H9 (cell line): ENCODE measurements at places on chromosomes 11 and 22. TPM values are rescaled to one million over a fixed set of nuclear protein-coding genes. Genes with fewer than 3 reads are reported as not detected.

TRIM22 gene
- 78.6 and 79.9 TPM in 2 replicates for total RNA-seq

GRCh38 chr11:92473736-92474135 is 249.1 kb downstream of the FAT3 start:
- no peak for DNase-seq
- no peak overlapping the region for H3K4me3 ChIP-seq
- H3K36me3 ChIP-seq = no peaks in the 10 kb centered on the region
- H3K4me1 ChIP-seq = no peaks in the 10 kb centered on the region

CHADL gene
- total RNA-seq = 1.3 and 1.6 TPM in 2 replicates

BUD13 gene
- 29.3 and 30.0 TPM in 2 replicates for total RNA-seq

DNAJB7 gene
- not detected in 2 replicates for total RNA-seq

- no peaks in the 10 kb centered on the region for H3K4me1 ChIP-seq
- no peak overlapping the region for H3K27ac ChIP-seq
- H3K4me3 ChIP-seq = no peak overlapping the region
- DNase-seq = no peak
Measured at GRCh38 chr22:17655289-17655688, 16.7 kb downstream of the BCL2L13 start.

DNA sequence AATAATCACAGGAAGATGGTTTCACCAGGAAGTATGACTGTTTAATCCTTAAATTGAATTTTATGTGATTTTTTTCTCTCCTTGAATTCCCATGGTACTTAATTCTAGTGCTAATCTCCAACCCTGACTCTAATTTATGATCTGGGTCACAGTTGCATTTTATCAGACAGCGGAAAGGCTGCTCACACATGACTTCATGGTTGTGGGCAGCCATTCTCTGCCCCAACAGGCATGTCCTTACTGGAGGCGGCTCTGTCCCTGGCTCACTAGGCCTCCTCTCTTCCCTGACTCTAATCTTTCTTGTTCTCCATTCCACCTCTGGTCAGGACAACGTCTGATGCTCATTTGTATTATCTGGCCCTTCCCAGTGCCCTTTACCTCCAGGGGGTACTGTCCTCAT is 184.4 kb downstream of the CHST1 start:
- H3K4me3 ChIP-seq = no peak overlapping the region
- no peak for DNase-seq
- H3K4me1 ChIP-seq = 0 out of 2 replicates have a peak, but pooled peaks cover 3% of the 10 kb centered on the region
- no peak overlapping the region for H3K27ac ChIP-seq

RIC8A gene
- total RNA-seq = 94.9 and 98.1 TPM in 2 replicates

GRCh38 chr11:117684731-117685130 is 112.3 kb downstream of the DSCAML1 start:
- H3K4me1 ChIP-seq = peaks cover 8% of the 10 kb centered on the region; the same call in 1 of the 2 replicates
- no peak for DNase-seq
- H3K27me3 ChIP-seq = no peaks in the 10 kb centered on the region
- no peak overlapping the region for H3K27ac ChIP-seq
- H3K4me3 ChIP-seq = no peak overlapping the region; the same call in 2 of the 3 replicates

SCGB1D2 gene
- total RNA-seq = not detected in 2 replicates

- no peak overlapping the region for H3K27ac ChIP-seq
- H3K4me3 ChIP-seq = no peak overlapping the region
- no peaks in the 10 kb centered on the region for H3K27me3 ChIP-seq
- no peaks in the 10 kb centered on the region for H3K36me3 ChIP-seq
Measured at GRCh38 chr11:106121570-106122320, 44.3 kb downstream of the AASDHPPT start.

GRCh38 chr11:93494357-93494756 is 48.8 kb downstream of the SMCO4 start:
- H3K4me3 ChIP-seq = no peak overlapping the region
- H3K27ac ChIP-seq = no peak overlapping the region
- no peak for DNase-seq
- H3K27me3 ChIP-seq = no peaks in the 10 kb centered on the region

DNA sequence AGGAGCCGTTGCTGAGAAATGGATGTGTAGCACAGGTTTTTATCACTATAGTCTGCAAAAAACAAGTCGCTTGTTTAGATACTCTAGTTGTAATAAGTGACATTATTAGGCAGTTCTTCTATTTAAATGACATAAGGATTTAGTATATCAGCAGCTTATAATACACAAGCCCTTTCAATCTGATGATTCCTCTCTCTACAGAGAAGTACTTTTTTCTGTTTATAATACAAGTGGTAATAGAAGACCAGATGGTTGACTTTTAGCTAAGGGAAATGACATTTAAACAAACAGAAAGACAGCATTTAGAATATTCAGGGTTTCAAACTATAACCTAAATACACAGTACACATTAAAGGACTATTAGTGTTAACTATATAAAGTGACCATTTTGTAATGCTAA is 60.4 kb downstream of the IMMP1L start:
- H3K4me1 ChIP-seq = no peaks in the 10 kb centered on the region
- H3K4me3 ChIP-seq = no peak overlapping the region
- no peak overlapping the region for H3K27ac ChIP-seq
- no peak for DNase-seq

DNA sequence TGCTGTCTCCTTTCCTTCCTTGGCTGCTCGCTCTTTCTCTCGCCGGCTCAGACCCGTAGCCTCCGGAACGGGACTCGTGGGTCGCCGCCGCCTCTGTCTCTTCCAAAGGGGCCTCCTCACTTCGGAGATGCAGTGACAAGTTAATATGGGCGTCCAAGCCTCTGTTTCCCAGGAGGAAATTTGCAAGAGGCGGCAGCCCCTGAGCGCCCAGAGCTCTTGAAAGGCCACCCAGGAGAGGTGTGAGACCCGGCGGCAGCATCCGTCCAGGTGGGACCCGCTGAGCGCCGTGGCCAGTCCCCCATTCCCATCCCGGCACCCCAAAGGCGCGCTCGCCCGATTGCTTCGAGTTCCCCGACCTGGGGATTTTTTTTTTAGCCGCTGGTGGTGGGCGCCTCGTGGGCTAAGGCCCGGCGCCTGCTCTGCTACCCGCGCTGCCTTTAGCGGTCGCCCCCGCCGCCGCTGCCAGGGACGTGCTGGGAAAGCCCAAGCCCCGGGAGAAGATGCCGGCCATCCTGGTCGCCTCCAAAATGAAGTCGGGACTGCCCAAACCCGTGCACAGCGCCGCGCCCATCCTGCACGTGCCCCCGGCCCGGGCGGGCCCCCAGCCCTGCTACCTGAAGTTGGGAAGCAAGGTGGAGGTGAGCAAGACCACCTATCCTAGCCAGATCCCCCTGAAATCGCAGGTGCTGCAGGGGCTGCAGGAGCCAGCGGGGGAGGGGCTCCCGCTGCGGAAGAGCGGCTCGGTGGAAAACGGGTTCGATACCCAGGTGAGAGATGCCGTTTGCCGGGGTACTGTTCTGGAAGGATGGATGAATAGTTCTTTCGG is 772 bp downstream of the NAV2 start:
- no peaks in the 10 kb centered on the region for H3K4me1 ChIP-seq
- H3K36me3 ChIP-seq = no peaks in the 10 kb centered on the region
- DNase-seq = peak; percentile 33
- H3K27me3 ChIP-seq = peaks cover 28% of the 10 kb centered on the region; the same call in 1 of the 2 replicates

DNA sequence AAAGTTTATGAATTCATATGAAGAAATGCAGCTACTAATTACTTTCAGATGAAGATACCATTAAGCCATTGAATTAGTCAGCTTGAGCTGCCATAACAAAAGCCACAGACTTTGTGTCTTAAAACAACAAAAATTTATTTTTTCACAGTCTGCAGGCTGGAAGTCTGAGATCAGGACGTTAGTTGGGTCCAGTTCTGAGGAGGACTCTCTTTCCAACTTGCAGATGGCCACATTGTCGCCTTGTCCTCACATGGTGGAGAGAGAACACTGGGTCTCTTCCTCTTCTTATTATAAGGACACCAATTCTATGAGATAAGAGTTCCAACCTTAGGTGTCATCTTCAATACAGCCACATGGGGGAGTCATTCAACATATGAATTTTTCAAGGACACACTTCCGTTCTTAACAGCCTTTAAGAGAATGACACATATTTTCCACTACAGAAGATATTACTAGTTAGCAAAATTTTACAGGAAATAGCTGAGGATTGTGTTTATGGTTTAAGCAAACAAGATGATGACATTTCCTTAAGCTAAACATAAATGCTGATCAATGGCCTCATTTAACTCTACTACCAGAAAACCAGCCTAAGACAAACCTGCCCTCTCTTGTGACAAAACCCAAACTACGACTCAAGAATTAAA is 56.0 kb downstream of the DCUN1D5 start:
- no peaks in the 10 kb centered on the region for H3K27me3 ChIP-seq
- H3K4me1 ChIP-seq = no peaks in the 10 kb centered on the region
- no peak for DNase-seq

MAJIN gene
- not detected in 2 replicates for total RNA-seq

DNA sequence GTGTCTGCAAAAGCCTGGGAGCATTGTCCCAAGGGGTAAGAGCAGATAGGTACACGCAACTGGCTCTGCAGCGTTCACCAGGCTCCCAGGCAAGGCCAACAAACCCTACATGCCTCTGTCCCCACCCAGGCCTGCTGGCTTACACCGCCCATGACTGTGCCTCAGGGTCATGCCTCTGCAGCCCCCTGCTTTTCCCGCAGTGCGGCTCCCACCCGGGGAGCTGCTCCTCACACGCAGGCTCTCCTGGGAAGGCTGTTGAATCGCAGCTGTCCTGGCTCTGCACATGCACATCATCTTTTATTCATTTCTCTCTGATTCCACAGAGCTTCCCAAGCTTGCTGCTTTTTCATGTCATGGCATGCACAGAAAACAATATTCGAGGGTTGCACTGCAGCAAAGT is 29.2 kb upstream of the B3GAT1 start:
- 0 out of 2 replicates have a peak, but pooled peaks cover 6% of the 10 kb centered on the region for H3K4me1 ChIP-seq
- no peaks in the 10 kb centered on the region for H3K27me3 ChIP-seq
- H3K27ac ChIP-seq = no peak overlapping the region

FGF4 gene
- 0.59 and 0.68 TPM in 2 replicates for total RNA-seq

DNA sequence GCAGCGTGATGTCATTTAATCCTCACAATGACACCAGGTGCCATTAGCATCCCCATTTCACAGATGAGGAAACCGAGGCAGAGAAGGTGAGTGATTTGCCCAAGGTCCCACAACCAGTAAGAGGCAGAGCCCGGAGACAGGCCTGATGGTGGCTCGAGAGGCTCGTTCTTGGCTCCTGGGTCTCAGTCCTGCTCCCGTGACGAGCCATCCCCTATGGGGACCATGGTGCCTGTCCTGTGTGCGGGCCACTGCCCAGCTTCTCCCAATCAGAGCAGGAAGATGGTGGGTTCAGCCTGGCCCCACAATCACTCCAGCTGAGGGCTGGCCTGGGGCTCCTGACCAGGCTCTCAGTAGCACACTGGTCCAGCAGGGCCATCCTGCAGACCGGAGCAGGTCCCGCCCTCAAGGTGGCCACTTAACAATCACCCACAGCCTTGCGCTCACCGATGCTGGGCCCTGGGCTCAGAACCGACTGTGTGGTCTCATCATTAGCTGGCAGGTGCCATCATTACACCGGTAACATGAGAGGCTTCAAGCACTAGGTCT is 3.6 kb downstream of the ALDH3B1 start:
- H3K27me3 ChIP-seq = no peaks in the 10 kb centered on the region
- DNase-seq = no peak
- no peak overlapping the region for H3K27ac ChIP-seq
- H3K36me3 ChIP-seq = no peaks in the 10 kb centered on the region
- H3K4me1 ChIP-seq = no peaks in the 10 kb centered on the region

DNA sequence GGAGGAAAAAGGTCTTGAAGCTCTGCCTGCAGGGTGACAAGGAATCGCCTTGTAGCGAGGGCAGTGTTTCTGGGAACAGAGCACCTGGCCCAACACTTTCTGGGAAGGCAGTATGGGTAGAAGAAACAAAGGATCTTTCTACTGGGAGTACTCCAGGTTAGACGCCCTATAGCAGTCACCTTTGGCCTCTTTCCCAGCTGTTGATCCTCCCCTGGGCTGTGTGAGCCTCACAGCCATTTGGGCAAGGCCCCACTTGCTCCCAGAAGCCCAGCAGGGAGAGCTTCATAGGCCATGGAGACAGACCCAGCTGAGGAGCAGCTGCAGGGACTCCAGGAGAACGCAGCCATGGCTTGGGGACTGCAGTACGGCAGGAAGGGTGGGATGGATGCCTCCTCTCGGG is 1.2 kb downstream of the SLCO2B1 start:
- H3K4me3 ChIP-seq = no peak overlapping the region
- H3K27ac ChIP-seq = no peak overlapping the region
- no peaks in the 10 kb centered on the region for H3K36me3 ChIP-seq
- no peak for DNase-seq

GRCh38 chr11:96309016-96309642 is 33.9 kb downstream of the MAML2 start:
- H3K4me3 ChIP-seq = no peak overlapping the region
- no peak for DNase-seq
- peaks cover 9% of the 10 kb centered on the region for H3K4me1 ChIP-seq

DNA sequence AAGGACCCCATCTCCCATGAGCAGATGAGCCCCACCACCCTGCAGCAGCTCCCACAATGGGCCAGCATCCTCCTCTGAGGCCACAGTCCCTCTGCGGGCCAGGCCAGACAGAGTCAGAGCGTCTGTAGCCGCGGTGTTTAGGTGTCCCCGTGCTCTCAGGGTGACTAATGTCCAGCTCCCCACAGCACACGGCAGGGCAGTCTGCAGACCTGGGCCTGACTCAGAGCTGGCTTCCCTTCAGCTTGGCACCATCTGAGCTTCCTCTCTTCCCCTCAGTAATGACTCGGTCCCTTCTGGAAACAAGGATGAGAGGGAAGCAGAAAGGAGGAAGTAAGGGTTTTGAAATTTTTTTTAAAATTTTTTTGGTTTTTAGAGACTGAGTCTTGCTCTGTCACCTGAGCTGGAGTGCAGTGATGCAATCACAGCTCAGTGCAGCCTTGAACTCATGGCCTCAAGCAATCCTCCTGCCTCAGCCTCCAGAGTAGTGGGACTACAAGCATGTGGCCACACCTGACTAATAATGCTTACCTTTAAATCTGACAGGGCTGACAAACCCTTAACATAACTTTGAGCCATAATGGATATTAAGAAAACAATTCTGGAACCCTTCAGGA is 28.5 kb downstream of the LRRC74B start:
- DNase-seq = no peak
- H3K4me3 ChIP-seq = no peak overlapping the region
- H3K36me3 ChIP-seq = no peaks in the 10 kb centered on the region
- H3K27me3 ChIP-seq = no peaks in the 10 kb centered on the region
- no peak overlapping the region for H3K27ac ChIP-seq

C11orf42 gene
- total RNA-seq = not detected in 2 replicates

GRCh38 chr11:32188785-32189184 is 97.9 kb downstream of the RCN1 start:
- no peaks in the 10 kb centered on the region for H3K36me3 ChIP-seq
- H3K27ac ChIP-seq = no peak overlapping the region
- DNase-seq = no peak
- H3K27me3 ChIP-seq = no peaks in the 10 kb centered on the region
- H3K4me1 ChIP-seq = no peaks in the 10 kb centered on the region

DNA sequence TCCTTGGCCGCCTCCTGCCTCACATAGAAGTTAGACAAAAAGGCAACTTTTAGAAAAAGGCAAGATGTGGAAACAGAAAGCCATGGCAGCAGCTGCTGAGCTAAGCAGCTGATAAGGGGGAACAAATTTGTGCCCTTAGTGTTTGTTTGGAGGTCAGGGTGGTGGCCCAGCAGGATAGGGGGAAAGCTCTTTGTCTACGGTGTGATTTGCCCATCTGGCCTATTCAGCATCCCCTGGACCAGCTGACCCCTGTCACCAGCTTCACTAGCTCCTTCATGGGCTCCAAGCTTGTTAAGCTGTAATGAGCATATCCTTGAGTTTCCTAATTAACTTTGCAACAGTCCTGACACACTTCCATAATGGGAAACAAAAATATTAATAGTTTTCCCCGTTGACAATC is 5.9 kb upstream of the ME3 start:
- H3K27ac ChIP-seq = no peak overlapping the region
- H3K4me1 ChIP-seq = peaks cover 5% of the 10 kb centered on the region; the same call in 1 of the 2 replicates
- no peak overlapping the region for H3K4me3 ChIP-seq
- no peak for DNase-seq
- no peaks in the 10 kb centered on the region for H3K36me3 ChIP-seq

NOX4 gene
- 2.3 and 3.0 TPM in 2 replicates for total RNA-seq
